ENCODE measurements at places on chromosomes 2 and 18.
A peak's percentile ranks its signal among the peaks of the same experiment; 100 is the strongest.

- DNase-seq, result no peak
These were observed 54.8 kb downstream of the SPTBN1 start for GRCh38 chr2:54510916-54511315.

DNA sequence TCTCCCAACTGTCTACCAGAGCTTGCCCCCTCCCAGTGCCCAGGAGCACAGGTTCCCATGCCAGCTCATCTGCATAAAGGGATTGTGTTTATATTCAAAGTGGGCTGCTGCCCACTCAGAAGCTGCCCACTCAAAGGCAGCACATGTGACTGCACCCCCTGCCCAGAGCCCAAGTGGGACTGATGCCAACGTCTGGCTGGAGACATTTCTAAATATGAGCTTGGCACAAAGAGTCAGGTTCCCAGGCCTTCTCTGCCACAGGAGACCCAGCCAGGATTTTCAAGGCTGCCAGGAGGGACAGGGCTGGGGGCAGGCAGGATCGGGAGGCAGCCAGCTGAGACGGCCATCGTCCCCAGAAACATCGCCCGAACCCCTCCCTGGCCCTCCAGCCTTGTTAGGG is 67.1 kb downstream of the ZBTB7C start:
- DNase-seq, result no peak

DNA sequence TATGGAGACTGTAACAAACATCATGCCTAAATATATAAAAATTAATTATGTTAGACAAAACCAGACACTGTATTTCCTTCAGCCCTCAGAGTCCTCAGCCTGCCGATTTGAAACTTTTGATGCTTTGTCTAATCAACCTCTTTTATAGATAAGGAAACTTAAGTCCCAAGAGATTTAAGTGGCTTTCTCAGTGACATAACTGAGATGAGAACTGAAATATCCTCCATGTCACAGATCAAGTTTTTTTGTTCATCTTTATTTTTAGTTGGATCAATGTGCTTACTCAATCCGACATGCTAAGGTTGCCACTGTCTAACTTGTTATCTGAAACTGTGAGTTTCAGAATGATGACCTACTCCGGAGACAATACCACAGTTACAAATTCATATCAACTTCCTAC is 72.3 kb downstream of the BARD1 start:
- no peak for DNase-seq

- no peak for DNase-seq
These were observed 151.8 kb downstream of the EHBP1 start for GRCh38 chr2:62857139-62857931.

GRCh38 chr2:159773426-159773825 is 24.6 kb downstream of the CD302 start:
- no peak for DNase-seq

DNA sequence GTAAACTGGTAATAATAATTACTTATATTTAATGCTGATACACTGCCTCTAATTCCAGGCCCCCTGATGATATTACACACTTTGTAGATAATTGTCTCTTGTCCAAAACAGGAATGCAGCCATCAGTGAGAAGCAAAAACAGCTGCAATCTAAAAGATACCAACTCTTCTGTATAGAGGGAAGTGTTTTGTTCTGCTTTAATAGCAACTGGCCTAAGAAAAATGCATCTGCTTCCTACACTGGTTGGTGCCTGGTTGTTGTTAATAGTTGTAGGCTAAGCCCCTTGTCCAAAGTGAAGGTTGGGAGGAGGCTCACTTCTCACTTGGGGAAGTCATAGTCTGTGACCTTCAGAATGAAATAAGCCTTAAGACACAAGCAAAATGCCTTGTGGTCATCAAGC is 332.0 kb downstream of the ZNF521 start:
- no peak for DNase-seq

DNA sequence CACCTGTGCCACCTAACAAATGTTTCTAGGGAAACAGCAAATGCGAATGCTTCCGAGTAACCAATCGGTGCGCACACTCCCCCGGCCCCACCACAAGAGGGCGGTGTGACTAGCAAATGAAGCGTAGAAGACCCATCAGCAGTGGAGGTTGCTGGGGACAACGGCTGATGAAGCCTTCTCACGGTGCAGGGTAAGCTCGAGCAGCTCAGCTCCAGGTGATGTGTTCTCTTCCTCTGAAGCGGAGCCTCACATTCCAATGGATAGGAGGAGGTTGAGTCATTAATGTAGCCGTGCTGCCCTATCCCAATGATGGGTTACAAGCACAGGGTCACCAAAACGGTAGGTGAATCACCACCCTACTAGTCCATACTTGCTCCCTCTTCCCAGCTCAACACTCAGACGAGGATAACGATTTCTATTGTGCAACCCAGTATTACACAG is 127.6 kb upstream of the TWIST2 start:
- DNase-seq, result no peak

GRCh38 chr18:45870419-45870818 is 44.9 kb downstream of the SIGLEC15 start:
- no peak for DNase-seq

DNA sequence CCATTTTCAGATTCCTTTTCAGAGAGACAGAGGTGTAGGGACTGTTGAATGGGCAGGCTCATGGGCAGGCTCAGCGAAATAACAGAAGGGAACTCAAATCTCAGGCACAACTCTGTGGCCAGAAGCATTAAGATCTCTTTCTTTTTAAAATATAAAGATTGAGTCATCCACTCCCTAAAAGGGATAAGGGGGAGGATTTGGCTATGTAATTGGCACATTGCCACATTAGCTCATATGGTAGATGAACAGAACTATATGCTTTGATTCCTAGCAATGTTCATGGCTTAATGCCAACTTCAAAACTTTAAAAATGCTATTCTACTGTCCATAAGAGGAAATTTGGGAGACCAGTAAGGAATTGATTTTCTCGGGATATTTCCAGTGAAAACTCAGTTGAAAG is 53.8 kb upstream of the SLC5A7 start:
- DNase-seq, result no peak

DNA sequence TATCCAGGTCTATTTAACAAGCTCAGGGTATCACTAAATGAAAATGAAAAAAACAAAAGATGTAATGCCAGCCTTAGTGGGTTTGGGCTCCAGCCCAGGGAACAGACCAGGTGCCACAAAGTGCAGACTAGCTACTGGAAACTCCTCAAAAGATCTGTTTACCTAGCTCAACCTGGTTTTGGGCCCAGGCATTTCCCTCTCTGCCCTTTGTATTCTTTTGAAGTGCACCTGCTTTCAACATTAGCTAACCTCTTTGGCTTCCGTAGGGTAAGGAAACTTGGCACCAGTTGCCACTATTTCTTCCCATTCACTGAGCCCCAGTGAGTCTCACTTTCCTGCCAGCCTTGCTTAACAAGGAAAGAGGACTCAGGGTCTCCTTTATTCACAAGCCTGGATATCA is 123.6 kb upstream of the CDCA7 start:
- peak; percentile 1 for DNase-seq

- no peak for DNase-seq
These were observed 57.9 kb downstream of the SPIRE1 start for GRCh38 chr18:12599966-12600365.

DNA sequence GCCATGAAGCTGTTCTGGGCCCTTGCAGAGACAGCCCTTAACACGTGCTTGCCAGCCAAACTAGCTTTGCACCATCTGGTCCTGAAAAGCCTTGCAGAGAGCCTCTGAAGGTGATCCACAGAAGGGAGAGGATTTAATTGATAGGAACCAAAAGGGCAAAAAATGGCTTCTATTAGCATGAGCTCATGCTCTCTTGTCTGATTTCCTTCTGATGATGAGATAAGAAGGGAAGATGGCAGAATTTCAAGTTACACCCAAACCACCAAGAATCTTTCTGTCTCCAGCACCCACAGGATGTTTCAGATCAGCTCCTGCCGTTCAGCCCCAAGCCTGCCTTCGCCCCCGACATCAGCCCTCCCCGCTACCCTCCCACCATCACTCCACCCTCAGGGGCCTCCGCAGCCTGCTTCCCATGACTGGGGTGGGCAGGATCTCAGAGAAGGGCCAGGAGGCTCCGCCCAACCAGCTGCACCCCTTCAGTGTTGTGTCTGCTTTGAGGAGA is 23.4 kb upstream of the GLI2 start:
- DNase-seq, result no peak

DNA sequence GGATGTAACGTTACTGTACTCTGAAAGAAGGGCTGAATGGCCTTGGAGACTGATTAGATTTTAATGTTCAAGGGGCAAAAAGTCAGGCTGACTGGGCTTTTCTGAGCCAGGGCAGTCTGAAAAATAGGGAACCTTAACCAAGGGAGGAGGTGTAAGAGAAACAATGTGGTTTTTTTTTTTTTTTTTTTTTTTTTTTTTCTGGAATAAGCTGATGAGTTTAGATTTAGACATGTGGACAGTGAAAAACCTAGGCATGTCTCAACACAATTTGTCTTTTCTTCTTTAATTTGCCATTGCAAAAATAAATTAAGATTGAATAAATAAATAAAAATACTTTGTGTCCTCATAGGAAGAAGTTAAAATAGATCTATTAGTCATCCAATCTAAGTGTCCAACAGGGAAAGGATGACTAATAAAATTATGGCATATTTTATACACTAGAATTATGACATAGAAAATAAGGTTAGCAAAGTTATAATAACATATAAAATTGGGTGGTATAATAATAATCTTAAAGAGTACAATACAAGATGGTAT is 237.6 kb upstream of the TRIB2 start:
- no peak for DNase-seq

DNA sequence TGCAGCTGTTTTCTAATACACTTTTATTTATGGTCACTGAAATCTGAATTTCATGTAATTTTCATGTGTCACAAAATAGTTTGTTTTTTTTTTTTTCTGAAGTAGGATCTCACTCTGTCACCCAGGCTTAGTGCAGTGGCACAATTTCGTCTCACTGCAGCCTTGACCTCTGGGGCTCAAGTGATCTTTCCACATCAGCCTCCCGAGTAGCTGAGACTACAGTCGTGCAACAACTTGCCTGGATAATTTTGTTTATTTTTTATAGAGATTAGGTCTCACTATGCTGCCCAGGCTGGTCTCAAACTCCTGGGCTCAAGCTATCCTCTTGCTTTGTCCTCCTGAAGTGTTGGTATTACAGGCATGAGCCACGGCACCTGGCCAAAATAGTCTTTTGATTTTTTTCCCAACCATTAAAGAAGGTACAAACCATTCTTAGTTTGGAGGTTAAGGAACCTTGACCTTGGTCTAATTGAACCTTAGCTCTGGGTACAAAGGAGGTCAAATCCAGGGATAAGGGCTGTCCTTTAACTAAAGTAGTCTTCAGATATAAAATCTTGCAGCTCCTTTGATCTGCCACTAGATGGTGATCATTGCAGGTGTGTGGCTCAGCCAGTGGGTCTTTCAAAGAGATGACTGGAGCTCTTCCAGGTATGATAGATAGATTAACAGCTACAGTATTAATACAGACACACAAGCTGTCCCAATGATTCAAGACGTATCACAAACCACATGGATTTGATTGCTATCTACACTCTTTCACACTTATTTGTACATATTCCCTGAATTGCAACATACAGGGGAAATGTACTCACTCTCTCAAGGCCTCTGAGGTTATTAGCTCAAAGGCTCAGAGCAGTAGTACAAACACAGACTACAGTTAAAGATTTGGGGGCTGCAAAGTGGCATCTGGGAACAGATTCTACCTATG is 4.7 kb upstream of the KRCC1 start:
- peak; percentile 7 for DNase-seq

DNA sequence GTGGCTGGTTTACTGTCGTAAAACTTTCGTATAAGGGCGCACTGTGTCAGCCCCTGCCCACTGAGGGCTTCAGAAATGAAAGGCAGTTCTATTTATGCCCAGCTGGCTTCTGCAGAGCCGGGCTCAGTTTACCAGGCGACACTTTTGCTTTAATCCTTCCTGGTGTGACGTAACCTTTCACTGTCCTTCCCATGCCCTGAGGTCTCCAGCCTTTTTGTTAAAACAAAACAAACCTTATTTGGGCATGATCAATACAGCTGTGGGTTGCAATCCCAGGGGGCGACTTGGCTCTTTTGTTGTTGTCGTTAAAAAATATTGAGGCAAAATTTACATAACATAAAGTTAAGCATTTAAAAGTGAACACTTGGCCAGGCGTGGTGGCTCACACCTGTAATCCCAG is 85.3 kb downstream of the AGAP1 start:
- DNase-seq, result no peak

DNA sequence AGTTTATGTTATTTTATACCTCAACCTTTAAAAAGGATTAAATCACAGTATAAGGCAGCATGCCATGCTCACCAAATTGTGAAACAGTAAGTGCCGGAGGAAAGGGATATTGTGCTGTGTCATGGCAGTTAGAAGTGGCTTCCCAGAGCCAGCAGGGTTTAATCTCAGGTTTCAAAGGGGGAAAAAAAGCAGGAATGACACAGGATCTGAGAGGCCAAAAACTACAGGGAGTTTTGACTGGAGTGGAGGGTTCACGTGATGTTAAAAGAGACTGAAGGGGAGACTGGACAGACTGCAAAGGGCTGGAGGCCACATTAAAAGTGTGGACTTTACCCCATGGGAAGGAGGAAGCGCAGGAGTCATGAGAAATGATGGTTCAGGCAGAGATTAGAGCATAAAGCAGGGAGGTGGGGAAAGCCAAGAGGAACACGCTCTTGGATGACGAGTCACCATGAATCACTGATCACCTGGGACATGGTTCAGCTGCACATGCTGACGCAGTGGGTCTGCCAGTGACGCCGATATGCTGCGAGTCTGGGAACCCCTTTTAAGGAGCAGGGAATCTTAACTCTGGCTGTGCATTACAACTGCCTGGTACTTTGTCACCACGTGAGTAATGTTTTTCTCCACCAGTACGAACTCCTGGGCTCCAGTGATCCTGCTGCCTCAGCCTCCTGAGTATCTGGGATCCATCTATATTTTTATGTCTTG is 6.1 kb downstream of the CHMP1B start:
- peak; percentile 64 for DNase-seq

- DNase-seq, result no peak
These were observed 30.2 kb upstream of the GRP start for GRCh38 chr18:59189746-59190145.

DNA sequence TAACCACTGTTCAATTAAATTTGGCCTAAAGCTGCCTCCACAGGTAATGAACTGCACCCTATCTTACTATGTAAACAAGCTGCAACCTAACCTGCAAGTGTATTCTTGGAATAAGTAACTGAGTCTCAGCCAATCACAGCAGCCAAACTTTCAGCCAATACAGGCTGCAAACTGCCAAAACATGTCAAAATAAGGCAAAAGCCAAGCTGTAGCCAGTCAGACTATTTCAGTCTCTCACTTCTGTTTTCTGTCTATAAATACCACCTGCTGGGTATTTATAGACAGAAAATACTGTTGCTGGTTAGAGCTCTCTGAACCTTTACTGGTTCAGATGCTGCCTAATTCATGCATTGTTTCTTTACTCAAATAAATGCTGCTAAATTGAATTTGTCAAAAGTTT is 14.3 kb downstream of the C2orf76 start:
- DNase-seq, result no peak

DNA sequence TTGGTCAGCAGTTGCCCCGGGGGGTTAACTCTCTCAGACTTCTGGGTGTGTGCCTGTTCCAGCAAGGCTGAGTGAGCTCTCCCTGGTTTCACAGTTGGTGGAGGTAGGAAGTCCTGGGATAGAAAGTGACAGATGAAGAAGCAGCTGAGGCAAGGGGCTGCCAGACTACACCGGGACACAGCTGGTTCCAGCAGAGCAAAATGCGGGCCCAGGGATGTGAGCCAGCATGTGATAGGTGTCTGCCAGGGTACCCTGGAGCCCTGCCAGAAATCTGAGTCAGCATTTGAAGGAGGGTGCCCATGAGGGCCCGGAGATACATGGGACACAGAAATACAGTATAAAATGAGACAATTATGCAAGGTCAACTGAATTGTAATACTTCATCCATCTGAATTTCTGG is 79.3 kb upstream of the LGALSL start:
- no peak for DNase-seq

Data from SHP77 treated with DMSO at 0.1 percent for 48 hours (cell line).